ENCODE measurements at places on chromosomes 6 and 20. TPM values are rescaled to one million over a fixed set of nuclear protein-coding genes. Genes with fewer than 3 reads are reported as not detected.

GRCh38 chr20:46903256-46903655 lies 8.6 kb downstream of the EYA2 start:
- no peaks in the 10 kb centered on the region for H3K36me3 ChIP-seq
- DNase-seq = no peak
- peaks cover 9% of the 10 kb centered on the region for H3K27me3 ChIP-seq

Gene DEFB110
- not detected for total RNA-seq

DNA sequence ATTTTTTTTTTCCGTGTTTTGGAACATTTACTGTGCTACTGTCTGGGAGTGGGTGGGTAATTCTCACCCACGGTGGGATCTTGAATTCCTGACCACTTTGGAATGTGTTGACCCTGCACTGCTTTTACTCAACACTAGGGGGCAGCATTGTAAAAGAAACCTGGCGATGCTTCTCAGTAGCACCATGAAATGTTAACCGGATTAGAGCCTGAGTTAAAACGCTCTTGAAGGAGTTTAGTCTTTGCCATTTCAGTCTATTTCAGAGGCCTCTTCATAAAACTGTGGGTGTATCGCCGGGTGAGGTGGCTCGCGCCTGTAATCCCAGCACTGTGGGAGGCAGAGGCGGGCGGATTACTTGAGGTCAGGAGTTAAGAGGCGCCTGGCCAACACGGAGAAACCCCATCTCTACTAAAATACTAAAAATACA lies 114.4 kb upstream of the PRND start:
- H3K4me3 ChIP-seq = no peak overlapping the region
- H3K27ac ChIP-seq = no peak overlapping the region
- no peaks in the 10 kb centered on the region for H3K27me3 ChIP-seq
- no peaks in the 10 kb centered on the region for H3K36me3 ChIP-seq
- no peaks in the 10 kb centered on the region for H3K4me1 ChIP-seq

Gene PAX1
- total RNA-seq = not detected

DNA sequence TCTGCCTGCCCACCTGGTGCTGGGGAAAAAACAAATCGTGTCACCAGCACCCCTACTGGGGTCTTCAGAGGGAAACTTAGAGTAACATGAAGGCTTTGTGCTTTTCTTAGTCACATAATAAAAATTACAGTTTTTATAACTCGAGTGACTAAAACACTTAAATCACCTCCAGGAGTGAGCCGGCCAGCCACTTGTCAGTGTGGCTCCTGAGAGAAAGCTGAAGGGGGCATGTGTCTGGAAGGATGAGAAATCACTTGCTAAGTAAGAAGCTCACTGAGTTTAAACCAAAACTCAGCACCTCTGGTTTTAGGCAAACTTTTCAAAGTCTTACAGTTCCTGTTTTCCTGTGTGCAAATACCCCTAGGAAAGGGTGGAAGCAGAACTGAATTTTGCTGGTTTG lies 372.2 kb downstream of the CDH26 start:
- no peaks in the 10 kb centered on the region for H3K36me3 ChIP-seq
- H3K27me3 ChIP-seq = no peaks in the 10 kb centered on the region
- H3K27ac ChIP-seq = no peak overlapping the region
- H3K4me3 ChIP-seq = no peak overlapping the region
- DNase-seq = no peak

Gene EYA2
- total RNA-seq = 3.2 TPM

DNA sequence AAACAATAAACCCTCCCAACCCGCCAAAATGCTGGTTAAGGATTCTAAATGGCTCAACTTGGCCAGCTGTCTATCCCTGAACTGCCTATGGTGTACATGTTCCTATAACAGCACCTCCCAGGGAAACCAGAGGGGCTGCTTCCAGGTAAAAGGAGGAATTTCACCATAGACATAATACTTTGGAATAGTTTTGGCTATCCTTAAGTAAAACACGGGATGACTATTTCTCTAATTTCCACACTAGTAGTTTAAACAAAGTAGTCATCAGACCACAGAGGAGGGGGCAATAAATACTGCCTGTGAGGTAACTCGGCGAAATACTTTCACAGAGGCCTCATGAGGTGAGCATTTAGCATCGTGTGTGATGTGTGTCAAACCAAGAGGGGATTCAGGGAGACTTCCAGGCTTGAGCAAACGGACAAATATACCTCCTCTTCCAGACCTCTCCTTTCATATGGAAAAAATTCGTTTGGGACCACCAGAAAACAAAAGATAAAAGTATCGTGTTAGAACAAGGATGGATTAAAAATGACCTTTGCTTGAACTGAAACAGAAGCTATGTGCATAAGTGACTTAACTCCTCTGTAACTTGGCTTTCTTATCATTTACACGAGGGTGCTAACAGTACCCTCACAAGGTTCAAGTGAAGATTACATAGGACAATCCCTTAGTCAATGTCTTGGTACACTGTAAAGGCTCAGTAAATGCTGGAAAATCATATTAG lies 1.0 kb upstream of the XRN2 start:
- H3K27ac ChIP-seq = peak overlapping the region; percentile 100
- H3K36me3 ChIP-seq = no peaks in the 10 kb centered on the region
- no peak for DNase-seq
- H3K27me3 ChIP-seq = no peaks in the 10 kb centered on the region

Gene HTR1E
- total RNA-seq = not detected

Gene SEL1L2
- total RNA-seq = not detected

DNA sequence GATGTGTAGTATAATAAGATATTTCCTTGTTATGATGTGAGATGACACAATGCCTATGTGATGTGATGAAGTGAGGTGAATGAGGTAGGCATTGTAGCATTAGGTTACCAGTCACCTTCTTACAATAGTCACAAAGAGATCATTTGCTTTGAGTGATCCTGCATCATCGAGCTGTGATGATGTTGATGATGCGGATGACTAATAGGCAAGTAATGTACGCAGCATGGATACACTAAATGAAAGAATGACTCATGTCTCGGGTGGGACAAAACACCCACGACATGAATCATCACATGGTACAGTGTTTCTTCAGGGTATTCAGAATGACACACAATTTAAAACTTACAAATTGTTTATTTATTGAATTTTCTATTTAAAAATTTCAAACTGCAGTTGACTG lies 806.3 kb upstream of the GJE1 start:
- no peaks in the 10 kb centered on the region for H3K27me3 ChIP-seq
- no peak for DNase-seq
- no peaks in the 10 kb centered on the region for H3K36me3 ChIP-seq
- H3K27ac ChIP-seq = peak overlapping the region; percentile 38
- no peaks in the 10 kb centered on the region for H3K4me1 ChIP-seq
- peak overlapping the region; percentile 33 for H3K4me3 ChIP-seq

DNA sequence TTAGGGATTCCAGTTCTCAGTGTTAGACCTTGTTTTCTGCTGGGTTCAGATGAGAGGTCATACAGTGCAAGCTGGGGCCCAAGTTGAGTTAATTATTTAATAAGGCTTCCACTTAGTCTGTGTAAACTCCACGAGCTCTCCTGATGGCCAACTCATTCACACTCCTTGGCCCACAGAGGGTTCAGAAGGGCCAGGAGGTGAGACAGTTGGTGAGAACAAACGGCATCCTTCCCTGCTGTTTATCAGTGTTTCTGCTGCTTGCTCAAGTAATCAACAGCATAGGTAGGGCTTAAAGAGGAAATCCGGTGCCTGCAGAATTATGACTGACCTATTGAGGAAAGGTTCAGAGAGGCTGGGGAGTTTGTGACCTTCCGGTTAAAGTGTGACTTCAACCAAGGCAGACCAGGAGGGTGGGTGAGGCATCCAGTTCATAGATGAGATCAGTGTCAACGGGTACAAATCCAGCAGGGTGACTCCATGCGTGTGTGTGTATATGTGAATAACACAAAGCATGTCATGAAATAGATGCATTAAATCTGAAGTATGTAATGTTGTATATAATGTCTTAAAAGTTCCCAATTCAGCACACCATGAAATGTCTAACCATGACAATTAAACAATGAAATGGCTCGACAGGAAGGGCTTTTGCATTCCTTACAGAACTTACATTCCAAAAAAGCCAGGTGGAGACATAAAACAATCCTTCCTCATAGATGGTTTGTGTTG lies 37.4 kb upstream of the BCAS1 start:
- H3K27ac ChIP-seq = no peak overlapping the region
- H3K4me3 ChIP-seq = no peak overlapping the region
- H3K27me3 ChIP-seq = no peaks in the 10 kb centered on the region
- H3K4me1 ChIP-seq = peaks cover 30% of the 10 kb centered on the region
- no peak for DNase-seq
- H3K36me3 ChIP-seq = no peaks in the 10 kb centered on the region
